ENCODE measurements at places on chromosomes 6 and 20.

DNA sequence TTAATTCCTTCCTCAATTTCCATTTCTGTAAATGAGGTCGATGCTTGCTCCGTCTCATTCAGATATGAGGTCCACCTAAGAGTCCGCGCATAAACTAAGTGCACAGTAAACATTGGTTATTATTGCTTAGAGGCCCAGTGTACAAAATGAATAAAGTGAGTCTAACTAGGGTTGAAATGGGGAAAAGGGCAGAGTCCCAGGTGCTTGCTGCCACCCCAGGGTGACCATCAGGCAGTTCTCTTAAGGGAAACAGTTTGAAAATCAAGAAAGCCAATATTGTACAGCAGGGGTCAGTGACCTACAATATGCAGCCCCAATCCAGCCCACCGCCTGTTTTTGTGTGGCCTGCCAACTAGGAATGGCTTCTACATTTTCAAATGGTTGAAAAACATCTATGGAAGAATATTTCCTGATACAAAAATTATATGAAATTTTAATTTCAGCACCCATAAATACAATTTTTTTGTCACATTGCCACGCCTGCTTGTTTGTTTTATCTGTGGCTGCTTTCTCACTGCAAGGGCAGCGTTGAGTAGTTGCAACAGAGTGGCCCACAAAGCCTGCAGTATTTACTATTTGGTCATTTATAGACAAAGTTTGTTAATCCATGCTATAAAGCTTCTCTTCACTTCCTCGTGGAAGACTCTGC lies 43.3 kb downstream of the SLC13A3 start:
- no peak for DNase-seq

DNA sequence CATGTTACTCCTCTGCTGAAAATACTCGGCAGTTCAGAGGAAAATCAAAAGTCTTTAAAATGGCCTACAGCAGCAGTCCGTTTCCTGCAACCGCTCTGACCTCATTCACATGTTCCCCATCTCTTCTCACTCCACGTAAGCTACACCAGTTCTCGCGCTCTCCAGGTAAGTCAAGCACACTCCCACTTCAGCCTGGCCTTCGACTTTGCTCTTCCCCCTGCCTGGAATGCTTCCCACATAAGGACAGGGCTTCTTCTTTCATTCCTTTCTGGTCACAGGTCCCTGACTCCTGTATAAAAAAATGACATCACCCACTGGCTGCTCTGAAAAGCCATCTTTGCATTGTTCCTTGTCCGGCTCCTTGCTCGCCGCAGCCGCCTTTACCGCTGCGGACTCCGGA lies 42.7 kb downstream of the MGME1 start:
- no peak for DNase-seq

GRCh38 chr6:26053992-26054780 lies 33.0 kb upstream of the HFE start:
- DNase-seq = peak; percentile 16

DNA sequence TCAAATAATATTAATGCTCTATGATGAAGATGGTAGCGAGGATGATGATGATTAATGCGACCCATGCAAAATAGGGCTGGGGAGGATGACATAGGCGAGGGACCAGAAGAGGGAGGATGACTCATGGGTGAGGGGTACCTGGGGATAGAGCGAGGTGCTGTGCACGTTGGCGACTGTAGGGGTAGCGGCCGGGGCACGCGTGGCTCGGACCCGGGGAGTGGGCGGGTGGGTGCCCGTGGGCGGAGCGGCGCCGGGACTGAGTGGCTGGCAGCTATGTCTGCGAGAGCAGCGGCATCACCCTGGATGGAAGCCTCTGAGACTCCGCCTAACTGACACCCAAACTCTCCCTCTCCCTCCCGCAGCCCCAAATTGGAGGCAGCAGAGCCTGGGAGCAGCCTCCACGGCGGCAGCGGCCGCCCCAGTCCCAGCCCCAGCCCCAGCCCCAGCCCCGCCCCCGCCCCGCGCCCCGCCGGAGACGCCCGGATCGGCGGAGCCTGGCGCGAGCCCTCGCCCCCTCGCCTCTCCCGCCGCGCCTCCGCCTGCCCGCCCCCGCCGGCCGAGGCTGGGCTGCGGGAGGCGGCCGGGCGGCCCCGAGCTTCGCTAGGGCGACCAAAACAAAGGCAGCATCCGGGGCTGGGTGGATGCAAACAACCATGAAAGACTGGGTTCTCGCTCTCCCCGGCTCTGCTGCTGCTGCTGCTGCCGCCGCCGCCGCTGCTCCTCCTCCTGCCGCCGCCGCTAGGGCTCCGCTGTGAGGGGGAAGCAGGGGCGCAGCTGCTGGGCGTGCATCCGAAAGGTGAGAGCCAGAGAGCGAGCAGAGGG lies at the start of gene RIMS1:
Gene RIMS1, plus strand, starts transcription at position 367 of the 822 bp plus-strand sequence. CDS start 474 bp downstream, outside the sequence.
- peak; percentile 12 for DNase-seq

Data from NCI-H1092 treated with DMSO at 0.1 percent for 48 hours (cell line).